ENCODE measurements at places on chromosomes 12 and 14. TPM values are rescaled to one million over a fixed set of nuclear protein-coding genes. Genes with fewer than 3 reads are reported as not detected.

The DLK1 gene
- not detected for total RNA-seq

The NOXRED1 gene
- 0.39 TPM for total RNA-seq

The HCFC2 gene
- 14.9 TPM for total RNA-seq

The CFAP251 gene
- 0.96 TPM for total RNA-seq

The PZP gene
- not detected for total RNA-seq

The GPRC5D gene
- total RNA-seq = not detected

Measured in CD4-positive, CD25-positive, alpha-beta regulatory T cell (primary cell).